ENCODE measurements at places on chromosomes 6 and 20. TPM values are rescaled to one million over a fixed set of nuclear protein-coding genes. Genes with fewer than 3 reads are reported as not detected.

The NNAT gene
- 24.1 TPM for total RNA-seq

The APOM gene
- not detected for total RNA-seq

The SAMD10 gene
- 2.6 TPM for total RNA-seq

The LCA5 gene
- 9.1 TPM for total RNA-seq

The FAM184A gene
- 16.4 TPM for total RNA-seq

The NXT1 gene
- total RNA-seq, result 21.1 TPM

The ZMYND8 gene
- total RNA-seq, result 17.3 TPM

The UNC93A gene
- 0.10 TPM for total RNA-seq

The SHLD1 gene
- 3.5 TPM for total RNA-seq

The SERINC1 gene
- 244 TPM for total RNA-seq

The UST gene
- total RNA-seq, result 15.0 TPM

The OR2B6 gene
- total RNA-seq, result not detected

The RAET1L gene
- 3.3 TPM for total RNA-seq

Measured in tongue (tissue), 3 donors.